ENCODE measurements at places on chromosomes 3 and 15. TPM values are rescaled to one million over a fixed set of nuclear protein-coding genes. Genes with fewer than 3 reads are reported as not detected.
A peak's percentile ranks its signal among the peaks of the same experiment; 100 is the strongest.

DNA sequence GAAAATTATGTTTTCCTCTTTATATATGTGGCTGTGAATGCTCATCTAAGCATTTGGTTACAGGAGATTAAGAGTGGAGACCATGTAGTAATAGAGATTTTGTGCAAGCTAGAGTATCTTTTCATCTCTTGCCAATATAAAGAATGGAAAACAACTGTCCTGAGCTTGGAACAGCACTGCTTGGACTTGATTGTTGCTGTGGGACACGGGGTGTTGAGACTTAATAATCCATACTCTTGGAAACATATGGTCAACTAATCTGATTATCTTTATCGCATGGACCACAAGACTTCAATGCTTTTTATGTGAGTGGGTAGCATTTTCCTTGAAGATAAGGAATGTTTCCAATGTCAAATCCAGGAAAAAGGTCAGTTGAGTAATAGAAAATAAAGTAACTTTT is 806.3 kb downstream of the DIPK2A start:
- no peak for DNase-seq

- DNase-seq, result no peak
These were observed 99.9 kb upstream of the MLF1 start for GRCh38 chr3:158470944-158471638.

GRCh38 chr3:162292409-162292808 is 795.8 kb downstream of the OTOL1 start:
- no peak for DNase-seq

- no peak for DNase-seq
These were observed 585.6 kb downstream of the TBL1XR1 start for GRCh38 chr3:176611703-176612102.

DNA sequence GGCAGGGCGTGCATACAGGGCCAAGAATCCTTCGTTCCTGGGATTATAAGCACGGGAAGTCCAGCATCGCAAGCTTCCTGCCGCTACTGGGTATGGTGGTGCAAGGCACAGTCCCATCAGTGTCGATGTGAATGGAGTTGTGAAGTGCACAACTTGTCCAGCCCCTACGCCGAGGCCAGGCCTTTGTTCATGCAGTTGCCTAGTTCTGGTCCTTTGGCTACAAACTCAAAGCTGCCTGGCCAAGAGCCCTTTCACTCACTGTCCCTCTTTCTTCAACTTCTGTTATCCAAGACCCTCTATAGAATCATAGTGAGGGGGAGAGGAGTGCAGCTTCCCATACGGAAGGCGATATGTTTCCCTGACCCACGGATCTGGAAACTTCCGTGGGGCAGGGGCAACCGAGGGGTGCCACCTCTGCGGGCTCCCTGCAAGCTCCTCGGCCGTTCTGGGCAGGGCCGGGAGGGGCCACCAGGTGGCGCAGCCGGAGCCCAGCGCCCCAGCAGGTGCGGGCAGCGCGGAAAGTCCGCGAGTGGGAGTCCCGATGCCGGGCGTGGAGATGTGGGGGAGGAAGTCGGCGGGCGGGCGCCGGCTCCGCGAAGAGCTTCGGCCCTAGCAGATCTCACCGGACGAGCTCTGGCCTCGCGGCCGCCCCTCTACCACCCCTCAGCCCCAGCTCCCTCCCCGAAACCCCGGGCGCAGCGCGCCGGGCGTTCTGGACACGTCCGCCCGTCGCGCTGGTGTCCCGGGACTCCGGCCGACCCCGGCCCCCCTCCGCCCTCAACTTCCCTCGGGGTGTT is 693 bp downstream of the RASGRP1 start:
- peak; percentile 34 for DNase-seq

DNA sequence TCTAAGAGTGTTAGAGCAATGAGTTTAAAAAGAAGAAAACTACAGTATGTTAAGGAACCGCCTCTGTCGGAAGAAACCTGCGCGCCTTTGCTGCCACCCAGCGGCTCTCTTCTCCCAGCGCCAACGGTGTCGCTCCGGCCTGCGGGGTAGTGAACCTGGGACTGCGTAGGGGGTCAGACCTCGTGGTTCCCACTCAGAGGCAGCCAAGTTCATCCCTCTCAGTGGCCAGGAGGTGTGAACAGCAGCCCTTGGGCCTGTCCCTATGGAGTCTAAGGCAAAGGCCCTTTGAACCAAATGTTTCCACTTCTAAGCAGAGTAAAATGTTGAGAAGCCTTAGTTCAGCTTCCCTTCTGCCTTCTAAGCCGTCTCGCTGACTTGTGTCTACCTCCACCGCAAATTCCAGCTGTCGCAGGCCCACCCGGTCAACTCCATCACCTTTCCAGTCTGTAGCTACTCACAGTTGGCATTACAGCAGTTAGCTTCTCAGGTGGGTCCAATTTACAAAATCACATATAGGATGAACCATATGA is 980 bp upstream of the RAB27A start:
- peak; percentile 85 for DNase-seq

GRCh38 chr3:72380711-72381493 is 467.3 kb downstream of the SHQ1 start:
- DNase-seq, result no peak

- no peak for DNase-seq
These were observed 15.6 kb downstream of the MTHFS start for GRCh38 chr15:79881254-79881653.

DNA sequence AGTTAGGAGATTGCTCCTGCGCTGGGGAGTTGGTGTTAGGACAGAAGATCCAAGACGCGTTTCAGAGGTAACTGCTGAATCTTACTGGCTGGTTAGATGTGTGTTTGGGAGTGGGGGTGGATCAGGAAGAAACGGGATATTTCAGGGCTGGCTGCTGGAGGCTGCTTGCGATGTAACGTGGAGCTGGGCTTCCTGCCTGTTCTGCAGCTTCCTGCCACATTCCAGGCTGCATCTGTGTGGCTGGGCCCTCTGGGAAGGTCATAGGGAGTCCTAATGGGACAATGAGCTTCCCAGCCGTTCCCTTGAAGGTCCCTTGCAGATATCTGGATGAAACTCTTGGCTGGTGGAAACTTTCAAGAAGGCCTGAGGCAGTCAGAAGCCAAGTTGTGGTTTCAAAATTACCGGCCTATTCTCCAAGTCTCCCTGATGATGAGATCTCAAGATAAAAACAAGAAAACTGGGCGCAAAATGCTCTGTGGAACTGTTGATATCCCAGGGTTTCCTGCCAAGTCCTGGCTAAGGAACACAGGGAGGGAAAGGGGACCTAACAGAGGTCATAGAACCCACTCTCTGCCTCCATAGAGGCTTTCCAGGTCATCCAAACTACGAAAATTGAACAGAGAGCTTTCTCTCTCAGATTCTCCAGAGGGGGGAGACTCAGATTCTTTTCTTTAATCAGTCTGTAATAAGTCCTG is 67.0 kb downstream of the NOX5 start:
- peak; percentile 71 for DNase-seq

DNA sequence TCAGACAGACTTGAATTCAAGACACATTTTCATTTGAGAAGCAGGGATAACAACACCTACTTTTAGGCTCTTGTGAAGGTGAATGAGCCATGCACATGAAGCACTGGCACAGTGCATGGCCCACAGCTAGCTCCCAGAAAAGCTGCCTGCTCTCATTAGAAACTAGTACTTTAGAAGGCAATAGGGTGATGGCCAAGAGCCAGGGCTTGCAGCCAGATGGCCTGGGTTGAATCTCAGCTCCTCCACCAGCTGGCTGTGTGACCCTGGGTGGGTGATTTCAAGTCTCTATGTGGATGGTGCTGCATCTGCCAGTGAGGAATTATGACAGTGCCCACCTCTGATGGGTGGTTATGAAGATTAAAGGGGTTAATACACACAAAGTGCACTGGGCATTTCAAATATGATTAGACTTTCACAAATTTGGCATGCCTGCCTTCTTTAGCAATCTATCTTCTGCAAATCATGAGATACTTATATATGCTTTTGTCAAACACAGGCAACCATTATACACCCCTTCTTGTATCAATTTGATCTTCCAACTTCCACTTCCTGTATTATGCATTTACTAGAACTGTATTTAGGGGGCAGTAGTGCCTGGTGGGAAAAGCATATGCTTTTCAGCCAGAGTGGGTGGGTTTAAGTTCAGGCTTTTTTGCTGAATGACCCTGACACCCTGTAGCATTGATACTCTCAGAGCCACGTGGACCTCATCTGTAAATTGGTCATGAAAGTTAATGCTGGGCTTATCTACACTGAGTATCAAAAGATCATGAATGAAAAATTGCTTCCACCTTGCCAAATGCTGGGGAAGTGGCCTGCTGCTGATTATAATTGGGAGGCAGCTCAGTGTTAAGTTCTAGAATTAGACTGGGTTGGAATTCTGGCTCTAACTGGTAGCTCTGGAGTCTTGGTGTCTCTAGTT is 34.7 kb upstream of the RBP1 start:
- DNase-seq, result peak; percentile 75

GRCh38 chr15:39597751-39598185 is 16.9 kb downstream of the THBS1 start:
- DNase-seq, result no peak

GRCh38 chr15:29098652-29099051 is 171.0 kb downstream of the NSMCE3 start:
- no peak for DNase-seq

The ATP13A5 gene
- polyA plus RNA-seq, result 0.89 TPM

The DISP2 gene
- 1.4 TPM for polyA plus RNA-seq

The GALNT15 gene
- 0.58 TPM for polyA plus RNA-seq

Data from right lung (tissue), 10 donors.